ENCODE measurements at places on chromosomes 4 and X.

- DNase-seq = no peak
Observed at GRCh38 chr4:126735294-126736132, 897.2 kb upstream of the INTU start.

- DNase-seq = no peak
Observed at GRCh38 chr4:73929278-73929677, 52.5 kb downstream of the PF4 start.

DNA sequence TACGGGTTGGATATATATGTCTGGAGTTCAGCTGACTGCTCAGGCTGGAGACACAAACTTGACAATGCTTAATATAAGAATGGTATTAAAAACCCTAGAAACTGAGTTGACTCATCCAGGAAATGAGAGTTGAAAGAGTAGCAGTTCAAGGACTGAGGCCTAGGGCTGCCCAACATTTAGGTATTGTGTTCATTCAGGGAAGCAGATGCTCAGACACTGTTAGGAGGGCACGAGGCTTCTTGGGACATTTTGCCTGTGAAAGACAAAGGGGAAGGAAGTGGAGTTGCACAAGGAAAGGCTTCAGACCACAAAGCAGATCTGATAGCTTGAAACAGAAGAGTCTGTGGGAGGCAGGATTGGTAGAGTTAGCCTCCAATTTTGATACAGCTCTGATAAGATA, 52.0 kb upstream of the HS3ST1 start:
- no peak for DNase-seq

DNA sequence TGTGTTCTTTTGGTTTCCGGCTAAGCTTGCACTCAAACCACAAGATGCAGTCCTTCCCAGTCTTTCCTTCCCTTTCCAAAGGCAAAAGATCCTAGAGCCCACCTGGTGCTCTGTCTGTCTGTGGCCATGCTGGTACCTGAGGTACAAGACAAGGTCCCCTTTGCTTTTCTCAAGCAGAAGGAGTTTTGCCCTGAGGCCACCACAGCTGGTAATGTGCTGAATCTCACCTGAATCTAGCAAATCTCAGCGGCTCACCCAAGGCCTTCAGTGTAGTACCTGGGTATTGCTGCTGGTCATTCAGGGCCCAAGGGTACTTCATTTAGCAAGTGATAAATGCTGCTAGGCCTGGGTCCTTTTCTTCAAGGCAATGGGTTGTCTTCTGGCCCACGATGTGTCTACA, 20.5 kb upstream of the KLF8 start:
- no peak for DNase-seq

DNA sequence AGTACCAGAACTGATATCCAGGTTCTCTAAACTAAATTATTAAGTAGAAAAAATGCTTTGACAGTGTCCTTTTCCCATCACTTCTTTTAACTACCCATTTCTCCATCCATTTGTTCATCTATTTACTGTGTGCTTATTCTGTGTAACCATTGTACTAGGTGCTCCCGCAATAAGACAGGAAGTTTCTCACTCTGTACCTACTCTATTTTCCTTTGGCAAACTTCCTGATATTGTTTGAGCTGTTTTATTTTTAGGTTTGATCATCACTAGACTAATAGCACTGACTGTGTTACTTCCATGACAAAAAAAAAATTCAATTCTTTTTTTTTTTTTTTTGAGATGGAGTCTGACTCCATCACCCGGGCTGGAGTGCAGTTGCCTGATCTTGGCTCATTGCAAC, 102.5 kb upstream of the CASK start:
- DNase-seq = no peak

DNA sequence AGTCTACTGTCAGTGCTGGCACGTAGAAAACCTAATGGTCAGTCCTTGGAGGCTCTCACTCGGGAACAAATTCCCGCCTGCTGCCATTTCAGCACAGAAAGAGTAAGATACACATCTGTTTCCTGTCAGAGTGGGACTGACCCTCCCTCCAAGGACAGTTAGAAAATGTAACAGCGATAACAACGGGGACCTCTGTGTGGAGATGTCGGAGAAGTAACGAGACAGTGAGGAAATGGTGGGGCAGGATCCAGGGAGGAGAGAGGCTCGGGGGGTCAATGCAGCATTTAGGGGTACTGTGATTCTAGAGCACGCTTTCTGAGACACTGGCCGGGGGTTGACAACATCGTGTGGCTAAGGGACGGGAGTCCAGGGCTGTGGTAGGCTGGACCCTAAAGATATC, 36.0 kb upstream of the SORCS2 start:
- no peak for DNase-seq

DNA sequence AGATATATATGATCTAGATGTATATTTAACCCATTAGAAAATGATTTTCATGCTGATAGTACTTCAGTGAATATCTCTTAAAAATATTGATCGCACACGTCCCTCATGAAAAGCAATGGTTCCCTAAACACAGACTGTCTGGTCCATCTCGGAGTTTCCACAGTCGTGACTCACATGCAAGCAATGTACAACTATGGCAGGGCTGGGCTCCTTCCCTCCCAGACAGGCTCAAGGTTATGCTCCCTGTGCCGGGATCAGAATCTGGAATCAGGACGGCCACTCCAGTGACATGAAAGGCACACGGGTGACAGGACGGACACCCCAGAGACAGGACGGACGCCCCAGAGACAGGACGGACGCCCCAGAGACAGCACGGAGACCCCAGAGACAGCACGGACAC, 40.2 kb upstream of the PPP2R3B start:
- no peak for DNase-seq

GRCh38 chr4:37243051-37243450, 1.5 kb upstream of the NWD2 start:
- peak; percentile 1 for DNase-seq

- no peak for DNase-seq
Observed at GRCh38 chrX:135327299-135327698, 18.0 kb downstream of the ETDC start.

DNA sequence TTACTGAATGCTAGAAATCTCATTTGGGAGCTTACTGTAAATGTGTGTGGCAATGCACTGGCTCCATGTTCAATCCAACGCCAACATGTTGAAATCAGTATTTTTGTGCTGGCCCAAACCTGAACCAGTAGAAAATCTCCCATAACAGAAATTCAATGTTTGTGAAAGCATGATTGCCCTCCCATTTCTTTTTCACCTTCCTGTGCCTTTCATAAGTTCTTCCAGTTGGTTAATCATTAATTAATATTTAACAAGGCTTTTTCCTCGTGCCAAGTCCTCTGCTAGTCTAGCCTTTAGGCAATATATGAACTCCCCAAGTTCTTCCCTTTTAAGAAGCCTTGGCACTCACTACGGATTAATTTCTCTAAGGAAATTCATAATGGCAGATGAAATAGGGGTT, 1.3 kb upstream of the PLS3 start:
- no peak for DNase-seq

DNA sequence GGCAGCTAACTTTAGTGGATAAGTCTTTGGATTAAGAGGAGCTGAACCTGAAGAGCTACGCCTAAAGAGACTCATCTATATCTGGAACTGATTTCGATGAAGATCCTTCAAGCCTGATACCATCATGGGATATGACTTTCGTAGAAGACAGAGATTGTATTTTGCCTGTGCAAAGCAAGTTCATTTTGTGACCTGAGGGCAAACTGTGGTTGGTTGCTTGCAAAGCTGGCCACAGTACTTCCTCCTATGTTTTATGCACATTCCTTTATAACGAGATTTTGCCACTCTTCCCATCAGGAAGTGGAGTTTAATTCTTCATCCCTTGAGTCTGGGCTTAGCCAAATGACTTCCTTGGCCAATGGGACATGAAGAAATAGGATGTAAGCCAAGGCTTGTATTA, 519.3 kb upstream of the NR3C2 start:
- no peak for DNase-seq

- DNase-seq = no peak
Observed at GRCh38 chr4:122539861-122540465, 80.9 kb downstream of the IL21 start.

- DNase-seq = no peak
Observed at GRCh38 chr4:97507587-97508245, 635.6 kb downstream of the STPG2 start.

GRCh38 chr4:81049907-81050306, 19.4 kb downstream of the BMP3 start:
- no peak for DNase-seq

DNA sequence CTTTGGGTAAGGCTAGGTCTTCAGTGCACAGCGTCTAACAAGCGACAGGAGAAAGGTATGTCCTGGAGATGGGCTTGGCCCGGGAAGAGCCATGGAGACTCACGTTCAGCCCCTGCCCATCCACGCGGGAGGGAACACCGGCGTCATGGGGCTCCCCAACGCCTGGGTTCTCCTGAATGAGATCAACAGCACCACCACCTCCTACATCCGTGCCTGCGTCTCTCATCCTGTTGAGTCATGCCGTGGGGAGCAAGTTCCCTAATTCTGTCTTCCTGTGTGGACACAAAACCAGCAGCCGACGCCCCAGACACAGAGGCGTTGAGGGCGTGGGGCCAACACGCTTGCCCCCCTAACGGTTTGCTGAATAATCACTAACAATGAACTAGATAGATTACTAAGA, 20.1 kb upstream of the IL3RA start:
- DNase-seq = no peak

DNA sequence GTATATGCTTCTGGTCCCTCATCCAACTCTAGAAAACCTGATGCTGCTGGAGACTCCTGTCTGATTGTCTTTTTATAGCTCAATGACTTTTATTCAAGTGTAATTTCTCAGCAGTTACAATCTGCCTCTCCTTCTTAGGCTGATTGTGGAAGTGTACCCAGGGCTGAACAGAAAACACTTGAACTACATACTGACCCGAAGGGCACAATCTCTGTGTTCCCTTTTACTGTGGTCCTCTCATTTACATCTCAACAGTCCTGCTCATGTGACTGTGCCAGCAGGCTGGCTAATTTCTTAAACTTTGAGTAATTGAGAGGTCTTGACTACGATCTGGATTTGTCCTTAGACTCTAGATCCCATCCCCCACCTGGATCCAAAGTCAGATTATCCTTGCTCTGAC, 863.4 kb downstream of the PDHA2 start:
- no peak for DNase-seq

GRCh38 chr4:59044286-59044900, 1934.2 kb upstream of the IGFBP7 start:
- no peak for DNase-seq

GRCh38 chrX:151828439-151829080, 84.1 kb upstream of the MAGEA4 start:
- no peak for DNase-seq

- no peak for DNase-seq
Observed at GRCh38 chr4:147487616-147488015, 6.7 kb downstream of the EDNRA start.

DNA sequence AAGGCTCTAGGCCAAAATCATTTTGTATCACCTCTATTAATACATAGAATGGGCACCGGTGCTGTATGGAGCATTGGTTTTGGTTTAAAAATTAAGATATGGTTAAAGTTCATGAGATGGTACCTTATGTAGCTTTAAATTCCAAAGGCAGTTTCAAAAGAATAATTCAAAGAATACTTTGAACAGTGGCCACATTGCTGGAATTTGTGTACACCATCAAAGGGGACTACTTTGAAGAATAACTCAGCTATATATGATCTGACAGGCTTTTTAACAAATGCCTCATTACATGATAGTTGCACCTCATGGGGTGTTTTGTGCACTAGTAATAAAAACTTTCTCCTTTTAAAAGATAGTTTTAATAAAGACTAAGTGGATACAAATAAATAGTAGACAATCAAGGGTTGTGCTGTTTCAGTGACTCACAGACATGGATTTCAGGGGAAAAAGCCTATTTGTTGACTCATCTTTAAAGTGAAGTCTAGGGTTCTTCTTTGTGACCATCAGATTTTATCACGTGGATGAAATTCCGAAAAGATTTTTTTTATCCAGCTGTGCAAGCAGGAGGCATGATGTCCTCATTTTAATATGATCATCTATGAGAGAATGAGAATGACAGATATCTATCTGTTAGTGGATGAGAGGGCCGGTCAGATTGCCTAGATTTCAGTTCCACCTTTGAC, 12.8 kb downstream of the MTM1 start:
- DNase-seq = no peak

GRCh38 chr4:75001871-75002270, 69.0 kb downstream of the PARM1 start:
- no peak for DNase-seq

DNA sequence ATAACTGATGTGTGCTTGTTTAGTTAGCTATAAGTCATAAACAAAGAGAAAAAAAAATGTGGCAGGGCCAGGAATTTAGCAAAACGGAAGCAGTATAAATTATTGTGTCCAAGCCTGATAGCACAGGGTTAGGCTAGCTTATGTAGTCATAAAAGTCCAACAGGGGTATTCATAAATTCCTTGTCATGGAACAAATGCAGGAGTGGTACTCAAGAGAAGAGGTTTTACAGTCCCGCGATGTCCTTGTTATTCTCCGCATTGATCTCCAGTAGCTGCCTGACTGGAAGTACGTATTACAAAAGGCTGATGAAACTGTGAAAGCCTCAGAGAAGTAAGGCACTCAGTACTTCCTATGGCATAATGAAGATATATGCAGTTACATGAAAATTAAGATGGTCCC, 336.9 kb upstream of the TRAM1L1 start:
- no peak for DNase-seq

DNA sequence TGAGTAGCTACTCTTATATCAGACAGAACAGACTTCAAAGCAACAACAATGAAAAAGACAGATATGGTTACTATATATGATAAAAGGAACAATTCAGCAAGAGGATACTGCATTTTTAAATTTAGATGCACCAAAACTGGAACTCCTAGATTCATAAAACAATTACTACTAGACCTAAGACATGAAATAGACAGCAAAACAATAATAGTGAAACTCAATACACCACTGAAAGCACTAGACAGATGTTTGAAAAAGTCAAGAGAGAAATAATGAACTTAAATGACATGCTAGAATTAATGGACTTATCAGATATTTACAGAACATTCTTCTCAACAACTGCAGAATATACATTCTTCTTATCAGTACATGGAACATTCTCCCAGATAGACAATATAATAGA, 99.5 kb upstream of the ITM2A start:
- DNase-seq = no peak

- DNase-seq = no peak
Observed at GRCh38 chr4:156261230-156261629, 307.6 kb upstream of the CTSO start.

DNA sequence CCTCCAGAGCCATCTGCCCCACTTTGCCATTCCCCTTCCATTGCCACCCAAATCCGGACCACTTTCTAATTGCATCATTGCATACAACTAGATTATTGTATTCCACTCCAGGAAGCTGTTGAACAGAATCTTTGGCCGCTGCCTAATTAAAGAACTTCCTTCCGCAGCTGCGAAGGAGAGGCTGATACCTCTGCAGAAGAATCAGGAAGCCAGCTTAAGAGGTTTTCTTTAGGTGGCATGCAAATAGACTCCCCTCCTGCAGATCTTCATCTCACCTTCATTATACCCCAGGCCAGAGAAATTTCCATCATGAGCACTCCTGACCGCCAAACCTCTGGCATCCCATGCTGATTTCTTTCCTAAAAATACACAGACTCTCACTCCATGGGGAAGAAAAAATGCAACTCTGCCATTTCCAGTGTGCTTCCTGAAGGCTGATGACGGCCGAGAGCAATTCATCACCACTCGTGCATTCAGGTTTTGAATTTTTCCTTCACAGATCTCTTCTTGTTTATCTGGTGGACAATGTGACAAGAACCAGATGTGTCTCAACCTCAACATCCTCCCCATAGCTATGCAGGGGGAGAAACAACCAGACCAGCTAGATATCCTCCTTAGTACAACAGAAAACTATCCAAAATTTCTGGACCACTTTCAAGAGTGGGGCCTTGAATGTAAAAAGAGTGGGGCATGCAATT, 31.2 kb downstream of the LGI2 start:
- DNase-seq = no peak
